Stimulated activated CD4-positive, alpha-beta T cell treated with anti-CD3 and anti-CD28 coated beads, Interleukin-1b, Interleukin-23, amount 100 ng/mL, for 1 hour (primary cell): ENCODE measurements at places on chromosomes 1 and 21.

DNA sequence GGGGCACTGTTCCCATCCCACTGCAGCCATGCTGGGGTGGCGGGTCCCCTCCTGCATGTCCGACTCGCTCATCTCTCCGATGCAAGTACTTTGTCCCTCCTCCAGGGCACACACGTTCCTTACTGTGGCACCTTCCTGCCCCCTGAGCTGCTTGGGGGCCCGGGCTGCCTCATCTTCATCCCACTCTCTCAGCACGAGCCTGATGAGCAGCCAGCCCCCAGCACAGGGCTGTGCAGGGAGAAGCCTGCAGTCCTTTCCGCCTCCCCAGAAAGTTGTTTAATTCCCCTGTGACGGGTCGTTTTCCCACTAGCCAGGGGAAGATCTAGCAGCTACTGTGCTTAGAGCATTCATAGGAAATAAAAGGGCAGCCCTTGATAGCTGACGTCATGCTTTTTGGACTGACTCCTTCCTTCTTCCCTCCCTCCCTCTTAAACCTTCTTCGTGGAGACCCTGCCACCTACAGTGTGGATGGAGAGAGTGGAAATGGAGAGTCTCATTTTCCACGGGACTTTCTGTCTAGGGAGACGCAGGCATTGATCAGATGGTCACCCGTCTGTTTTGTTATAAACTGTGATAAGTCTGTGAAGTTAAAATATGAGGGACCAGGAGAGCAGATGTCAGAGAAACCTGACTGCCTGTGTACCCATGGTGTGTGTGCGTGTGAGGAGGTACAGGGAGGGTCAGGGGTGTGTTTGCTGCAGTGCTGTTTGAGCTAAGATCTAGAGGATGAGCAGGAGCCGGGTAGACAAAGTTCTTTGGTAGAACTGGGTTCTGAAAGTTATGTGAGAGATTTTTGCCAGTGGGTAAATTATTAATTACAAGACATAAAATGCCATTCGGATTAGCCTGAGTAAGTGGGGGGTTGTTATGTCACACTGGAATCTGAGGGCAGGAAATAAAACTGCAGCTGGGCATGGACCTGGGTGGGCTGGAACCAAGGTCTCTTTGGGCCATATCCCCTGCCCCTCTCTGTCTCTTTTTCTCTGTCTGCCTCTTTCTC lies 34.3 kb downstream of the GPR137B start:
- DNase-seq, result no peak

DNA sequence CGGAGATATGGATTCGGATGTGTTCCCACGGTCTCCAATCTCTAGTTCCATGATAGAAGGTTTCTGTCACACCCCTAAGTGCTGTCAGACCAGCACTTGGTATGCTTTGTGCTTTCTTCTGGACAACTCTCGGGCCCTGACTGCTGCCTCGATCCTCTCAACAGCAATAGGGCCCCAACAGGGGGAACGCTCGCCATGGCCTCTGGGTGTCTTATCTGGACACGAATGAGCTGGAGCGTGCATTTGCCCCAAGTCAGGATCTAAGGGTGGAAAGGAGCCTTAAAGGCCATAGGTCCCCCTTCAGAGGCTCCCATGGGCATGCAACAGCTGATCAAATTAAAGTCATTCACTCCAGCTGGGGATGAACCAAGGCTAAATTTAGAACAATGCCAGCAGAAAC lies 76.8 kb downstream of the TCP10L start:
- no peak for DNase-seq

DNA sequence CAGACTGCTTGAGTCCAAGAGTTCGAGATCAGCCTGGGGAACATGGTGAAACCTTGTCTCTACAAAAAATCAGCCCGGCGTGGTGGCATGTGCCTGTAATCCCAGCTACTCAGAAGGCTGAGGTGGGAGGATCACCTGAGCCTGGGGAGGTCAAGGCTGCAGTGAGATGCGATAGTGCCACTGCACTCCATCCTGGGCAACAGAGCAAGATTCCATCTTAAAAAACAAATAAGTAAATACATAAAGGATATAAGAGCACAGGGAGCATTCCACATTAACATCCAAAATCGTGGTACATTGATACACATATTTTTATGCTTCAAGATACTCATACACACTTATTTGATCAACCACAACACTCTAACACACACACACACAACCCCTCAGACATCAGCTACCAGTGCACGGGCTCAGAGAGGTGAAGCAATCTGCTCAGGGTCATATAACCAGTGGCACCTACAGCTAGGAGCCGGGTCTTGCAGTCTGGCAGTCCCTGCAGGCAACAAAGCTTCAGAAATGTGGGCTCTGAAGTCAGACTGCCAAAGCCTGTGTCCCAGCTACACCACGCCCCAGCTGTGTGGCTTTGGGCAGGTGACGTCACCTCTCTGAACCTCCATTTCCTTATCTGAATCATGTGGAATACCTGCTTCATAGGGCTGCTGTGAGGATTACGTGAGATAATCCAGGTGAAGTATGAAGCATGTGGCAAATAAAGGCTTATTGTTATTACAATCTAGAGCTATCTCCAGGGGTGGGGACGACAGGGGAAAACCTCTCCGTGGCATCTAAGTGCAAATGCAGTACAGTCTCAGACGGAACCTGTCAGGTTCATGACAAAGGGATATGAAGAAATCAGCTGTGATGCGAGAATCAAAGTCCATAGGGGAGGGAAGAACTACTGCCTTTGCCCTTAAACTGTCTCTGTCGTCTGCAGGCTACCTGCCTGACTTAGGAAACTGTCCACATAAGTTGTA lies 4.8 kb upstream of the CRYBG2 start:
- DNase-seq, result peak; percentile 41

- no peak for DNase-seq
These were observed 31.5 kb downstream of the IGFN1 start for GRCh38 chr1:201222125-201222524.

DNA sequence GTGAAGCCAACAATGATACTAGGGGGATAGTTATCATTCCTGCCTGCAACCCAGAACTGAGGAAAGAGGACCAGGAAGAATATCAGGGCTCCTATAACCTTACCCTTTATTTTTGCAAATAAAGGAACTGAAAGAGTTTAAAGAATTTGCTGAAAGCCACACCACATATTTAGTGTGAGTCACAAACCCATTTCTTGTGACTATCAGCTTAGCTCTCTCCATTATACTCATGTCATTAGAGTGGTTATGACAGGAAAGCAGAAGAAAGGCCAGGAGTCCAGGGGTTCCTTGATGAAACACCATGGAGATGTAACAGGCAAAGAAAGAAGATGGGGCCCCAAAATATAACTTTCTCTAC lies 141.1 kb upstream of the SAMSN1 start:
- no peak for DNase-seq
